ENCODE measurements at places on chromosomes 5 and 9.

- no peak for DNase-seq
Observed at GRCh38 chr9:92603990-92604389, 65.9 kb downstream of the IPPK start.

DNA sequence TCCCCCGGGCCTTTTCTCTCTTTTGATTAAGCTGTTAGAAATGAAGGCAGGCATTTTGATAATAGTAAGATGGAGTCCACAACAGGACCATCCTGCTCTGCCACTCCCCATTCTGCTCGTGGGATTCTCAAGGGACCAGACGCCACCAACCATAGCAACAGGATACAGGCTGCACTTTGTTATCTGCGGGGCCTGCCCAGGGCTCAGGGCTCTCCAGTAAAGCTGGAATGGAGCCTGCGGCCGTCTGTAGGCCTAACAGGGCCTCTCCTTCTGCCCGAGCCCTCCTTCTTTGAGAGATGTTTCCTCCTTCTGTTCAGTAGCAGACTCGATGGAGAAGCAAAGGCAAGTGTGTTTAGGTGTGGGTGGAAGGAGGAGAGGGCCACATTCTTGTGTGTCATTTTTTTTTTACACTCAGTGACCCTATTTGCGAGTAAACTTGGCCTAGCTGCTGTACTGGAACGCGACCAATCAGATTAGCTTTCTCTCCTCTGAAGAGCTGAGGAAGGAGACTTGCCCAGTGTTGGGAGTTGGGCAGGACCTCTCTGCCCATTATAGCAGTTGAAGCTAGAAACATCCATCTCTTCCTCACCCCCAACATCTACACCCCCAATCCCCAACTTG lies 8.9 kb upstream of the EPB41L4B start:
- DNase-seq, result no peak

DNA sequence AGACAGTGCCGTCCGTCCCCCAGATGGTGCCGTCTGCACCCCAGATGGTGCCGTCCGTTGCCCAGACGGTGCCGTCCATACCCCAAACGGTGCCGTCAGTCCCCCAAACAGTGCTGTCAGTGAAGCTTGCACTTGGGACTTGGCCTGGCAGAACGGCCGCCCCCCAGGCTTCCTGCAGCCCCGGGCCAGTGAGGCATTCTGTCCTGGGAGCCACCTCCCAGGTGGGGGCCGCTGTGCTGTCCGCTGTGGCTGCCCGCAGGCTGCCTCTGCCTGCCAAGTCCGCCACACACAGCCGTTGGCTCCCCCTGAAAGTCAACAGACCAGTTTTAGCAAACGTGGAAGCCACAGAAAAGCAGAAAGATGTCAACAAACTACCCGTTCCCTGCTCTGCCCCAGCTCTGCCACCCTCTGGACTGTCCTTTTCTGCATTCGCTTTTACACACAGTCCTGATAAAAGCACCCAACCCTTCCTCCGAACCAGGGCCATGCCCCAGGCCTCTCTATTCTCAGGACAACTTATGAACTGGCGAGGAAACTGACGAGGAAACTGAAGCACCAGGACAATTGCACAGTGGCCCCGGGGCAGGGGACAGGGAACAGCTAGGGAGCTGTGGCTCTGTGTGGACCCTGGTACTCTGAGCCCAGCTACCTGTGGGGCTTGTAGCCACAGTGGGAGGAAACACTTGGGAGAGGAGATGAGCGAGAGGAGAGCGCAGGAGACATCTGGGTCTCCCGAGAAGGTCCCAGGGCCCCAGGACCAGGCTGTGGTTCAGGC lies 39.6 kb upstream of the RXRA start:
- DNase-seq, result no peak

DNA sequence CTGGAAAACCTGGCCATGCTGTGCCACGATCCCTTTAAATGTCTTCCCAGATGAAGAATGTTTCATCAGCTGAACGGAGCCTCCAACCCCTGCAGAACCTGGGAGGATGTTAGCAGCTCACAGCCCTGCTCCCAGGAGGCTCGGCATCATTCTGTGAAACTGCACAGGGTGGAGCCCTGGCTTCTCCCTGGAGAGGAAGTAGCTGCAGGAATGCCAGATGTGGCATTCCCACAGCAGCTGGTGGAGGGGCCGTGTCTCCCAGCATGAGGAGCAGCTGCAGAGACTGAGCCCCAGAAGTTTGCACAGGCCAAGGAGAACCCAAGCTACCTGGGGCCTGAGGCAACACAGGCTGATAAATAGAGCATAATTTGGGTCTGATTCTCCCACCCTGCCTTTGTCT lies 165.8 kb upstream of the MAP3K1 start:
- no peak for DNase-seq

GRCh38 chr9:137234758-137235423 lies 4.2 kb downstream of the SLC34A3 start:
- DNase-seq, result no peak

DNA sequence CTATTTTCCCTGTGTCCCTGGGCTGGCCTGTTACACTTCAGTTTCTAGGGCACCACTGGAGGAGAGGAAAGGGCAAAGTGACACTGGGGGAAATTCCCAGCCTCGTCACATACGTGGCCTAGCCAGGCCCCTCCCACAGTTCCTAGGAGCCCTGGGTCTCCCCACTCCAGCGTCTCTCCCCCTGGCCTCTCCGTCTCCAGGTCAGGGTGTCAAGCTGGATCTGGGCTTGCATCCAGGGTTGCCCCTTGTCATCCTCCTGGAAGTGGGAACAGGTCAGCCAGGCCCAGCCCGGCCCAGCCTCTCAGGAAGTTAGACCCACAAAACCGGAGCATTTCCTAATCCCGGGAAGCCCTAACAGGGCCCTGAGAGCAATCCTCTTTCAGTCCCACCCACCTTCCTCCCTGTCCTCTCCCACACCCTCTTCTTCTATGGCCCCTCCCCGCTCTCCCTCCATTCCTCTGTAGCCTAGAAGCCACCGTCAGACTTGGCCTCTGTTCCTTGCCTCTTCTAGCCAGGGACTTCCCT lies 4.7 kb upstream of the TNIP1 start:
- DNase-seq, result no peak

DNA sequence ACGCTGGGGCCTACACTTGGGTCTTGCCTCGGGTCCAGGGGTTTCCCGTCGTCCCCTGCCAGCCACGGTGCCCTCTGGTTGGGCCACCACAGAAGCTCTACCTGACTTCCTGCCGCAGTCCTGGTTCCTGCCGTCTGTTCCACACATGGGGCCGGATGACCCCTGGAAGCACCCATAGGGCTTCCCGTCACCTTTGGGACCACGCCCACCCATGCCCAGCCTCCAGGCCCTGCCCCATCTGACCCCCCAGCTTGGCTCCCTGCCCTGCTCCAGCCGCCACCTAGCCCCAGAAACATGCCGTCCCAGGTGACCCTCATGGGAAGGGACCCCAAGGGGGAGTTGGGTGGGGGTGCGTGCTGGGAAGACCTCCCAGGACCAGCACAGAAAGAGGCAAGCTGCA lies 13.7 kb downstream of the MRPL36 start:
- no peak for DNase-seq

GRCh38 chr5:158868546-158868945 lies 231.2 kb downstream of the EBF1 start:
- no peak for DNase-seq

- DNase-seq, result no peak
Observed at GRCh38 chr5:39541920-39542319, 117.1 kb upstream of the DAB2 start.

- DNase-seq, result no peak
Observed at GRCh38 chr9:942805-943580, 33.5 kb upstream of the DMRT3 start.

DNA sequence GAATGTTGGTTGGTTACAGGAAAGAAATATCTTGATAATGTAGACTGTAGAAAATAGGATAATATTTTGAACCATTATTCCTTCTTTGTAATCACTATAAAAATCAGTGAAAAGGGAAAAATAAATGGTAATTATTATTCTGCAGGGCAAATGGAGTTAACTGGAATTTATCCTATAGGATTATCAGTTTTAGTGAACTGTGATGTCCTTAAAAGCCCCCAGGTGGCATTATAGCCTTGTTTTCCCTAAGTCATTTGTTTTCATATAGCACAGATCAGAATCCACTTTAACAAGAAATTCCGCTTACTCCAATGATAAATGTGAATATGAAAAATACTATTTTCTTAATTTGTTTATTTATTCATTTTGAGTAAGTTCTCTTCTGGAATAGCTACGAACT lies 26.2 kb upstream of the WDR41 start:
- DNase-seq, result no peak

GRCh38 chr5:156893517-156893916 lies 43.4 kb downstream of the PPP1R2B start:
- DNase-seq, result no peak

- DNase-seq, result no peak
Observed at GRCh38 chr5:97096191-97096590, 46.2 kb downstream of the LIX1 start.

GRCh38 chr9:102185371-102185770 lies 446.9 kb upstream of the GRIN3A start:
- no peak for DNase-seq

GRCh38 chr9:8366161-8366926 lies 566.8 kb upstream of the DMAC1 start:
- DNase-seq, result peak; percentile 68

DNA sequence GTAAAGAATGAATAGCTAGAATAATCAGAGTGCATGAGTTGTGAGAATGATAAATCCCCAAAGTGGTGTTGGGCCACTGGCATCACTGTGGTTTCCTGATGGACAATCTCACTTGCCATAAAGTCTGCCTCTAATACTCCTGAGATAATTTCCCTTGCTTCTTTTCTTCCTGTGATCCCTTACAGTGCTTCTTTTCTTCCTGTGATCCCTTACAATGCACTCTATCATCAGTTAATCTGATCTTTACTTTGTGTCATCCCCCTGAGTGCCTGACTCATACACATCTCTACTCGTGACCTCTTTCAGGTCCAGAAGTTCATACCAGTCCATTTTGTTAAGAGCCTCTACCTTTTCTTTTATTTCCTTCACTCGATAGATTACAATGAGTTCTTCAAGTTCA lies 418.3 kb downstream of the HCN1 start:
- DNase-seq, result no peak

GRCh38 chr5:136001466-136001981 lies 27.3 kb upstream of the TGFBI start:
- DNase-seq, result no peak

DNA sequence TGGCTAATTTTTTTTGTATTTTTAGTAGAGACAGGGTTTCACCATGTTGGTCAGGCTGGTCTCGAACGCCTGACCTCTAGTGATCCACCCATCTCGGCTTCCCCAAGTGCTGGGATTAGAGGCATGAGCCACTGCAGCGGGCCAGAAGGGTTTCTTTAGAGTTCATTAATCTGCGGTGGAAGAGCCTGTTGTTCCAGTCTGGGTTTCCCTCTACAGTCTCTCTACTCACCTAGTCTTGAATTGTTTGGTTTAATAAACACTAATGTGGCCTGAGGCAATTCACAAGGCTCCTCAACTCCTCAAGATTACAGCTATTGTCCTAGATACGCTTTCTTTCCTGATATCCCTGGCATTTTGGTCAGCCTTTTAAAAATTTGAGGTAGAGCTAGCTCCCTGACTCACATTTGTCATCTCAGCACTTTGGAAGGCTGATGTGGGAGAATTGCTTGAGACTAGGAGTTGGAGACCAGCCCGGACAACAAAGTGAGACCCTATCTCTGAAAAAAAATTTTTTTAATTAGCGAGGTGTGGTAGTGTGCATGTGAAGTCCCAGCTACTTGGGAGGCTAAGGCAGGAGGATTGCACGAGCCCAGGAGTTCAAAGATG lies 4.6 kb upstream of the SAR1B start:
- no peak for DNase-seq

DNA sequence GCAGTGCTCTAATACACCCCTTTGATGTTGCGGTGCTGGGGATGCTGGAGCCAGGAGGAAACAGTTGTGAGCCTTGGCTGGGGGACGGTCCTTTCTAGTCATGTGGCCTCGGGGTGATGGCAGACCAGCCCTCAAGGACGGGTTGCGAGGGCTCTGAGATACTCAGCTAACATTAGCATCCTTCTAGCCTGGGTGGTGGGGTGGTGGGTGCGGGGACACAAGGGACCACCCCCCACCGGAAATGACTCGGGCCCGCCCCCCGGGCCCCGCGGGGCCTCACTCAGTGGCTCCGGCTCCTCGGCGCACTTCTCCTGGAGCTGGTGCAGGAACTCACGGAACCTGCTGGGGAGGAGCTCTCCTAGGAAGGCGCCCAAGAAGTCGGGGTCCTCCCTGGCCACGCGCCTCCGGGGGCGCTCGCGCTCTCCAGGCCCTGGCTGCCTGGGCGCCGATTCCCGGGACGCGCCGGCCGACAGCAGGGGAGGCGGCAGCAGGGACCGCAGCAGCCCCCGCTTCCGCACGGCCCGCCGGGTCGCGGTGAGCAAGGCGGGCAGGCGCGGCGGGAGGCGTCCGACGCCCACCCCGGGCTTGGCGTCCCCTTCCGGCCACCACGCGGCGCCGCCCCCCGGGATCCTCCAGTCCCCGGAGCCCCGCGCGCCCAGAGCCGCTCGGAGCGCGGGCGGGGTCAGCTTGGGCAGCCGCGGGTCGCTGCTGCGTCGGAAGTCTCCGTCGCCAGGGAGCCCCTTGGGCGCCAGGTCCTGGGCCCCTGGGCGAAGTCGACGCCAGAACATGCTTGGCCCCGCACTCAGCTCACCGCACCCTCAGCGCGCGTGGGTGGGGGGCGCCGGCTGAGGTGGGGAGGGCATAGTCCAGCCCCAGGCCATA lies 873 bp downstream of the C9orf50 start:
- no peak for DNase-seq

DNA sequence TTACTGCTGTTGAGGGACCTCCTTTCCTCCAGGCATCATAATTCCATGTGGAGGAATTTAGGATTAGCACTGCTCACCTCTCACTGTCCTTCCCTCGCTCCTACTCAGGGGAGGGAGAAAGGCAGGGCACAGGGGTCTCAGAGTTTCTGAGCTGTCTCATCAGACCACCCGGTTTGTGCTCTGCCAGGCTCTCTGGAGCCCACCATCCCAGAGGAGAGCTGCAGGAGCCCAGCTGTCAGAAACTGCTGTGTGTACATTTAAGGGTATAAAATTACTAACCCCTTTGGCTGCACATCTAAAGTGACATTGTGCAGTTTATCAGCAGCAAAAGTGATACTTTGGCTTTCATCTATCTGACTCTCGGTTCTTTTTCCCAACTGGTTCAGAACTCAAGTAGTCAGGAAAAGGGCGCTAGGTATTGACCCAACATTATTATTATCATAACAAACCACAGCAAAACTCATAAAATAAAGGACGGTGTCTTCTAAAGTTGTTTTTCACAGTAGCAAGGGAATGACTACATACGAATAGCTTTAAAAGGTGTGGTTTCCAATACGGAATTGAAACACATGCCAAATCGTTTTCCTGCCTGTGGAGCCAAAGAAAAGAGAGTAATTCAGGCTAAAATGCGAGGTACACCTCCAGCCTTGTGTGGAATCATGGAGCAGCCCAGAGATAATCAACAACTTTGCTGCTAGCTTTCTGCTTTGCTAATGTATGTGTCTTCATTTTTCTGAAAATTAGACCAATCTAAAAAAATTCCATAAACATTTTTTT lies 348.1 kb downstream of the TMEM167A start:
- no peak for DNase-seq

DNA sequence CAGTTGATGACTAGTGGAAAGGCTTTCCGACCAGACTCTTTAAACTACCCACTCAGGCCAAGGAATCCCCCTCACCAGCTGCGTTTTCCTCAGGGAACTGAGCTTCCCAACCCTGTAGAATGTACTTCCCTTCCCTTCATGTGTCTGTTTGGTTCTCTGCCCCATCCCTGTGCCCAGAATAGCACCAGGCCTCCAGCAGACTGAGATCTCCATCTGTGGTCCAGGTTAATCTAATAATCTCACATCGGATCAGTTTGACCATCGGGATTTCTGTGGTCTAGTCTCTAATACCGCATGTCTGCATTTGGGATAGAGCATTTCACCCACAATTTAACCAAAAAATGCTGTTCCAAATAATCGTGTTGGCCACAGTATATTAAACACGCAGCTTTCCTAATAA lies 237.2 kb downstream of the ROR2 start:
- no peak for DNase-seq

All from brain microvascular endothelial cell (primary cell).